ENCODE measurements at places on chromosomes 11 and 22.
A peak's percentile ranks its signal among the peaks of the same experiment; 100 is the strongest.

- DNase-seq, result no peak
Observed at GRCh38 chr22:49015993-49016908, 811.4 kb downstream of the BRD1 start.

GRCh38 chr11:69383372-69384250 lies 89.7 kb downstream of the MYEOV start:
- no peak for DNase-seq

DNA sequence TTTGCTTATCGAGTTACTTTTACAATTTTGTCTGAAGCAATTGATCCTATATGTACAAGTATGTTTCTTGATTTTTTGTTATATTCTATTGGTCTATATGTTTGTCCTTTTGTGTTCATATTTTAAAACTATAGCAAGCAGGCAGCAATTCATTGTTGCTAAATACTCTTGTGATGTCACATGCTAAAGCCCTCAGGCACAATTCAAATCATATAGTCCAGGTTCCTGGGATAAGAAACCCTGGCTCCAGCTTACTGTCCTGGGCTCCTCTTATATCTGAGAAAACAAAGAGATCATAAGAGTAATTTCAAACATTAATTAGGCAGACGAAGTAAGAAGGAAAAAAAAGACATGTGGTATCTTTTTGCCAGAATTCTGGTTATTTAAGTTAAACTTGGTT lies 6.6 kb upstream of the CCDC83 start:
- DNase-seq, result no peak

- DNase-seq, result peak; percentile 55
Observed at GRCh38 chr11:111938687-111939160, 1.6 kb downstream of the DIXDC1 start.

DNA sequence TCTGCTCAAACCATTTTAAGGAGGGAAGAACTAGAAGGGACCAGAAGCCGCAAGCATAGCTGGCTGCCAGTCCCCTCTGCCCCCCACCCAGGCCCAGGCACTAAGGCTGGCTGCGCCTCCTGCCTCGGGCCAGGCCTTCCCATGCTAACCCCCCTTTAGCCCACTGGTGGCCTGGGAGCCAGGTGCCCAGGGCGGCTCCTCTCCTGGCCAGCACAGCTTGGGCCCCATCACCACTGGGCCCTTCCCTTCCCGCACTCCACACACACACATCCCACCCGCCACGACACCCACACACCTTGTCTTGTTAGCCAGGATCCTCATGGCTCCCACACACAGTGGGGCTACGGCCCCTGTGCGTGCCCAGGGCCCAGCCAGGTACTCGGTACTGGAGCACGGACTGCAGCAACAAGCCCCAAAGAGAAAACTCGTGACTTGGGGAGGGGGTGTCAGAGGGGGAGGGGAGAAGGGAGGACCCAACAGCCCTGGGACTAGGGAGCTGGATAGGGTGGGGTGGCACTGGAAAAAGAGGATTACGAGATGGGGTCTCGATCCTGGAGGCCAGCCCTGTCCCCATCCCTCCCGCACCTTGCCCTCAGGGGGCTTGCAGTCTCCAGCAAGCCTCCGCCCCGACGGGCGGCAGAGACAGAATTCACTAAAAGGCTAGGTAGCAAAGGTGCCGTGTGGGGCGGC lies 16.0 kb downstream of the BCL9L start:
- DNase-seq, result no peak

DNA sequence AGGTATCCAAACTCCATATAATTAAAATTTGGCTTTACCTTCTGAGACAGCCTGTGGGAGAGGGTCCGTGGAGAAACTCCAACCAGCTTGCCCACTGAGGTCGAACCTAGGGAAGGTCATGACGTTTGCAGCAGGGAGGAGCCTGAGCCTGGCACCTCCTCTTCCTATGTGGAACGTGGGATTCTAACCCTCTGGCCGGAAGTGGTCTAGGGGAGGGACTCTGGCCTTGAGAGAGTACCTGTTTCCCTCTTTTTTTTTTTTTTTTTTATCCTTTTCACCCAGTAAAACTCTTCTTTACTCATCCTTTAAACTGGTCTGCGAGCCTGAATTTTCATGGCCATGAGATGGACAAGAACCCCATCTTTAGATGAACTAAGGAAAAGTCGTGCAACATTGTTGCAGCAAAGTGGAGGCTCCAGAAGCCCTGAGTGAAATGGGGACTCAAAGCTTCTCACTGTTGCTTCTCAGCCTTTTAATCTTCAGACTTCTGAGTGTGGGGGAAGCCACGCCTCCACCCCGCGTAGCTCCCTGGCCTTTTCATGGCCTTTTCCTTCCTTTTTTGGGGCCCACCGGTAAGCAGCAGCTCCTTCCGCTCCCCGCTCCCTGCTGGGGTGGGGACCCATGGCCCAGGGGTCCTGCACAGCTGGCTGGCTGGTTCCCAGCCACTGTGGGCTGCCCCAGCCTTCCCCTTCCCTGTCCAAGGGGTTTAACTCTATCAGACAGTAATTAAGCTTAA lies 1359.9 kb downstream of the LRRC4C start:
- DNase-seq, result no peak

GRCh38 chr11:114033066-114033465 lies 26.4 kb upstream of the ZBTB16 start:
- no peak for DNase-seq

All from astrocyte (in vitro differentiated cells and primary cell).